ENCODE measurements at places on chromosomes 3 and 15.
A peak's percentile ranks its signal among the peaks of the same experiment; 100 is the strongest.

DNA sequence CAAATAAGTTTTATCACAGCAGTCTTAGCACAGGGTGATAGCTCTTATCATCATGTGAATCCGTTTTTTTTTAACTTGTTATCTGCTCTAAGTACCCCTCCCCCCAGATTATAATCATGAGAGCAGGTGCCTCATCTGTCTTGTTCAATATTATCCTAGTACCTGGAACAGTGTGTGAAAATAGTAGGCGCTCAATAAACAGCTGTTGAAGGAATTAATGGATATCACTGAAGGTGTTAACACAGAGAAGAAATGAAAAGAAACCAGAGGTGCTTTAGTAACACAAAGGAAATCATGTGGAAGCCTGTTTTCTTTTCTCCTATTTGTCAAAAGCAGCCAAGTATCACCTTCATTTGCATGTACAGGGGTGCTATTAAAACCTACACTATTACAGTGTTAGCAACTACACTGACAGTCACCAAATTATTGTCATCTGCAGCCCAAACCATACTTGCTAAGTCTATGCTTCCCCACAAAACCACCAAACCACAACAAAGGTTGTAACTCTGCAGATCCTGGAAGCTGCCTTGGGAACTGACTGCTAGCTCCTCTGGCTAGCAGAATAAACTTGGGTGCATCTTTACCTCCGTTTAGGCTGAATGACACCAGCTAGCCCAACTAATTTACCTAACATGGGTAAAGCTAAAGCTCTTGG is 2.9 kb downstream of the XPC start:
- DNase-seq: no peak

GRCh38 chr15:40259021-40259420 is 20.2 kb downstream of the PAK6 start:
- no peak for DNase-seq

DNA sequence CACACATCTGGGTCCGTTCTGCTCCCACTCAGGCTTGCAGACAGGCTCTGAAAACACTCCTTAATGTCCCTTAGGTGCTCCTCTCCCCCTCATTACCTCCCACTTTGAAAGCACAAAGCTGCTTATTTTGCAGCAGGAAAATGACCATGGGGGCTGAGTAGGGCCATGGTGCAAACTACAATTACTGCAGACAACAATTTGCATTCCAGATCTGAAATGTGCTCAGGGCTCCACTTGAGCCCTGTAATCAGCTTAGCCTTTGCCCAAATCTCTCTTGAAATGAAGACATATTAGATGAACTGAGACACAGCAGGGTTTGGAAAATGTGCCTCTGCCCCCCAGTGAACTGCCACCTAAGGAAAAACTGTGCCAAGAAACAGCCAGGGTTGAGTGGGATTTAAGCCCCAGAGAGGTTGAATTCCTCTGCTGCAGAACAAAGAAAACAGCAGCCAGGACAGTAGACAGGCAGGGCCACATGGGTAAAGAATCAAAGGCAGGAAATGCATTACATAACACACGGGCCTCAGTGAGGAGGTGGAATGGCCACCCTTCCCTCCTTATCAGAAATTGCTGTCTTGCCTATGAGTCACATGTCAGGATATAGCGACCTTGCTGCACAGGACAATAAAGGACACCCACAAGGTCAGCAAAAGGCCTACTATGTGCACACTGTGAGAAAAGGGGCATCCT is 126.8 kb upstream of the ARHGEF3 start:
- peak; percentile 20 for DNase-seq

DNA sequence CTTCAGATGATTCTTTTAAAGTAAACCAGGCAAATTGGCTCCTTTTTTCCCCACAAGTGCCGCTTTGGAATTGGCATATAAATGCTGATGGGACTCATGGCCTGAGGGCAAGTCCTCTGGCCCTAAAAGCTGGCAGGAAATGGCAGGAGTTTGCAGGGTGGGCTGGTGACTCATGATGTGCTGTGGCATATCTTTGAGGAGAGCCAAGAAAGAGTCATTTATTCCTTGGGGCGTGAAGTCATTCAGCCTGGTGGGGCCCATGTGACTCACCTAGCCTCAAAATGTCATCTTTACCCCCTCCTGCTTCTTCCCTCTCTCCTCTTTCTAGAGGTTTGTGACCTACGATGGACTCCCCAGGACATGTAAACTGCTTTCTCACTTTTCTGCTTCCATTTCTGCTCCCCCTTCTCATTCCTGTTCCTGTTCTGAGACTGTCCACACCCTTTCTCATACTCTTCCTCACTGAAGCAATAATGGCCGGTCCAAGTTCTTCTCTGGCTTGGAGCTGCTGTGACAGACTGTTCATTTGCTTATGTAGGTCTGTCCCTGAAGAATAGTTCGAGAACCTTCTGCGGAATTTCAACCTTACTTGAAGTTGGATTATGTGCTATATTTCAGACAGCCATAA is 326.1 kb downstream of the SATB1 start:
- DNase-seq: peak; percentile 61

- DNase-seq: peak; percentile 51
Measured at GRCh38 chr15:89129123-89129815, 41.0 kb downstream of the ABHD2 start.

- peak; percentile 64 for DNase-seq
Measured at GRCh38 chr3:49017971-49018706, at the start of gene DALRD3. DALRD3 (minus strand) TSS chr3:49018580; CDS start chr3:49018564, 16 bp downstream.

DNA sequence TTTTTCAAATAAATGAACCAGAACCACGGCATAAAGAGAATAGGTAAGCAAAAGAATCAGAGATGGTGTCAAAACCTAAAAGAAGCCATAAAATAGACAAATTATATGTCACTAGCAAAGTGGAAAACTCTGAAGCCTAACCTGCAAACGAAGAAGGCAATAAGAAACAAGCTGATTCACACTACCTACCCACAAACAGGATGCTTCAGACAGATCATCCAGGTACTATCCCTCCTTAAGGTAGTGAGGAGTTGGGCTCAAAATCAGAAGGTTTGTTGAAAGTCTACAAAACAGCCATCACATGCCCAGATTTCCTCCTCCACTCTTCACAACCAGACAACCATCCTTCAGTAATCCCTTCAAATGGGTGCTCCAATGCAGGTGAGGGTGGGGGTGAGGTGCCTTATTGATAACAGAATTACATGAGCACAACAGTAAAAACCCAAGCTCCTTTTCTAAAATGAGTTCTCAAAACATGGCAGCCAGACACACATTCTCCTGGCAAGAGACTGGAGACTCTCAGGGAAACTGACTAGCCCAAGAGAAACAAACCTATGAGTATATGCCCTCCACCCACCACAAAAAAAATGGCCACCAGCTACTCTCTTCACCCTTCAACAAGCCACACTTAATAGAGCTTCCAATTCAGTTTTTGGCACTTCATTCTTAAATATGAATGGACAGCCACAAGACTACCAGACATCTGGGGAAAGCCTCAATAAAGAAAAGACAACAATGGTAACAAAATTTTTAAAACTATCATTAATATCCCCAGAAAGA is 6.4 kb downstream of the KPNA1 start:
- no peak for DNase-seq

- DNase-seq: no peak
Measured at GRCh38 chr3:53231532-53232511, 24.0 kb downstream of the TKT start.

- DNase-seq: no peak
Measured at GRCh38 chr15:71791975-71792374, 18.4 kb upstream of the NR2E3 start.

- no peak for DNase-seq
Measured at GRCh38 chr15:44769521-44769920, 33.2 kb downstream of the TRIM69 start.

- no peak for DNase-seq
Measured at GRCh38 chr3:148190441-148190990, 507.2 kb upstream of the AGTR1 start.

GRCh38 chr3:195180490-195181112 is 90.4 kb downstream of the XXYLT1 start:
- no peak for DNase-seq

- DNase-seq: no peak
Measured at GRCh38 chr3:73461547-73461946, 163.2 kb downstream of the PDZRN3 start.

GRCh38 chr3:63961891-63962290 is 49.7 kb upstream of the SCAANT1 start:
- no peak for DNase-seq

GRCh38 chr15:90782442-90782841 is 65.3 kb downstream of the BLM start:
- no peak for DNase-seq

DNA sequence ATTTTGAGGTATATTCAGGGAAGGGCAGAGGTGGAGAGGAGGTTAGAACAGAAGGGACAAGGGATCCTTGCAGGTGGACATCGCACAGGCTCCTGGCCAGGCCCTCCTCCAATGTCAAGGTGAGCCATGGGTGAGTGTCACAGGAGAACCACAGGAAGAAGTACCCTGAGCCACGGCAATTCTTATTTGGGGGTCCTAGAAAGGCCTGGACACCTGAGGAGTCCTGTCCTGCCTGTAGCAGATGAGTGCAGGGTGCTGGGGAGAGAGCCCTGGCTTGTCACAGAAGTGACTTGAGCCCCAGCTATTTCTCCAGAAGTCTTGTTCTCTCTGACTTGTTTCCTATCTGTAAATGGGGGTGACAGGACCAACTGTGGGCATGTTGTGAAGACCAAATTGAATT is 4.3 kb downstream of the SLC6A20 start:
- no peak for DNase-seq

- no peak for DNase-seq
Measured at GRCh38 chr3:126691765-126692164, 12.3 kb upstream of the CHCHD6 start.

DNA sequence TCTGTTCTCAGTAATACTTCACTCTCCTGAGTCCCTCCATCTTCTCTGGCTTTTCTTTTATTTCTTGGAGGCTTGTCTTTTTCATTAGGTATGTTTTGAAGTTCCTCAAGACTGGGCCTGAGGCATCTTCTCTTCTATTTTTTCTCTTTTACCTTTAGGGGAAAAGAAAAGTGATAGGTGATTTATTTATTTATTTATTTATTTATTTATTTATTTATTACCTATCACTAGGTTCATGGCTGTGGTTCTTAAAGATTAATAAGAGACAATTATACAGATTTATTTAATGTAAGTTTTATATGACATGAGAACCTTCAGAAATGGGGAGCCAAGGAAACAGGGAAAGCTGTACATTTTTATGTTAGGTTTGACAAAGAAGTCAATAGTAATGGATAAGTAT is 330.3 kb upstream of the RBMS3 start:
- DNase-seq: no peak

DNA sequence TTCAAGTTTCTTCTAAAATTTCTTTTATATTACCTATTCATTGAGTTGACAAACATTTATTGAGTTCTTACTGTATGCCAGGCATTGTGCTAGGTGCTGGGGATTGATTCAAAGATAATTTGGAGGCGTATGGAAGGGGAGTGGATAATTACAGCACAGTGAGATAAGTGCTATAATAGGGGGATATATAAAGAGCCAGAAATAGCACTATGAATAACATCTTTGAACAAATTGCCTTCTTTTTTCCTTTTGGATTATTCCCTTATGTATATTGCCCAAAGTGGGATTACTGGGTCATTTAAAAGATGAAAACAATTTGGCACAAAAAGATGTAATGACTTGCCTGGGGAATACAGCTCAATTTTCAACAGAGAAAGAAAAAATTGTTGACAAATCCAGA is 64.6 kb downstream of the LPP start:
- DNase-seq: no peak

GRCh38 chr3:100563228-100563627 is 46.2 kb upstream of the ADGRG7 start:
- no peak for DNase-seq

DNA sequence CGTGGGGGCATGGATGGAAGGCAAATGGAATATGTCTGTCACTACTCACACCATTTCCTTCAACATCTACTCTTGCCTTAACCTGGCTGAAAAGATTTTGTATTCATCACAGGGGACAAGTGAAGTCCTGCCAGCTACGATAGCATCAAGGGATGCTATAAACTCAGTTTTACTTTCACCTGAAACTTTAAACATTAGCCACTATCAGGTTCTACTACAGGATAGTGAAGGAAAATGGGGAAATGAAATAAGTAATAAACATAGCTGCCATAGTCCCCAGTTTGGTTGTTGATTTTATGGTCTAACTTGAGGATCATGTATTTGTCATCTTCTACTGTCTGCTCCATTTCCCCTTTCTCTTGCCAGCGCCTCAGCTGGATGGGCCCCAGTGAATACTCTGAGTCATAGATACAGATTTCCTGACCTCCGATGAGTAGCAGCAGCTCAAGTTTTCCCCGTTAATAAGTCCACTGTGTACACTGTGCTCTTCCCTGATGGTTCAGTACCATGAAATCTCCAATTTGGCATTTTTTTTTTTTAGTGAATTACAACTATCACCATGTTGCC is 338.2 kb upstream of the SLCO3A1 start:
- DNase-seq: no peak

- DNase-seq: peak; percentile 46
Measured at GRCh38 chr15:77654975-77655374, 22.3 kb upstream of the LINGO1 start.

- no peak for DNase-seq
Measured at GRCh38 chr15:34065941-34066340, 26.9 kb upstream of the AVEN start.

DNA sequence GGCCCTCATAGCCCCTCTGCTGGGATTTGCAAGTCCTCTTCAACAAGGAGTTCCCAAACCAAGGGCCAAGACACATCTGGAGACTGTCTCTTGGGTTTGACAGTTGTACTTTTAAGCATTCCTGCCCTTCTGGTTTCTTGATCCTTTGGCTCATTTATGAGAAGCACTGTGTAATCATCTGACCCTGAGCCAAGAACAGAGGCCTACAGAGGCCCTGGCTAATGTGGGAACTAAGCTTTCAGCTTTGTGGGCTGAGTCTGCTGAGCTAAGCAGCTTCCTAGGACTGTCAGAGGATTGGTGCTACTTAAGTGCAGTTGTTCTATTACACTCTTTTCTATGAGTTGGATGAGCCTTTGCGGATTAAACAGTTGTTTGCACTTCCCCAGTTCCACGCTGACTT is 178.3 kb downstream of the KBTBD8 start:
- no peak for DNase-seq

GRCh38 chr3:45332901-45333407 is 55.4 kb upstream of the LARS2 start:
- DNase-seq: no peak

DNA sequence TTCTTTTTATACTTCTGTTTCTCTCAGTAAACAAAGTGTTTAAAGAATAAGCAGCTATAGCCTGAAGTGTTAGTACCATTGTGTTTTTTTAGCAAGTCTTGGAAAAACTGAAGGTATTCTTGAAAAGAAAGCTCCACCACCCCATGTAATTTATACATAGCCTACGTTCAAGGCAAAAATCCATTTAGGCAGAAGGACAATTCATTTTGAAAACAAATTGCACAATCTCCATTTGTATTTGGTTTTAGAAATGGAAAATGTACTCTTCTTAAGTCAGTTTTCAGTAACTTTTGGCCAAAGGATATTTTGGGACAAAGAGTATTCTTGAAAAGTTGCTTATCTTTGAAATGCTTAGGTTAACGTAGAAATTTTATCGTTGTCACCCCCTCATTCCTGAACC is 34.5 kb downstream of the PTPRG start:
- no peak for DNase-seq

DNA sequence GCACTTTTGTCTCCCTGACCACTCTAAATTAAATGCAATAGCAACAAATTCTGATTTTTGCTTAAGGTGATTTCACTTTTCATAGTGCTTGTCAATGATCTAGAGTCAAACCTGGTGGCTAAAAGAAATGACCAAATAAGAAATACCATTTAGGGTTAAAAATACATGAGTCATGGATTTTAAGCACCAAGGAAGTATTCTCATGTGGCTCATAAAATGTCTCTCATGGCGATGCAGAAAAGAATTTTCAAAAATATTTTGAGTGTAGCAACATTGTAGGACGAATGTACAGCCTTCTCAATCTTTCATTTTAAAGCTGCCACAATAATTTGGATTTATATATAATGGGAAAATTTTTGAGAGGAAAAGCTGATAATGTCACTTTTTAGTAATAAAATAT is 193.6 kb downstream of the EPHA3 start:
- DNase-seq: no peak

Data from HTR-8/SVneo (cell line).